NCI-H82 (cell line): ENCODE measurements at places on chromosomes 12 and 14.

DNA sequence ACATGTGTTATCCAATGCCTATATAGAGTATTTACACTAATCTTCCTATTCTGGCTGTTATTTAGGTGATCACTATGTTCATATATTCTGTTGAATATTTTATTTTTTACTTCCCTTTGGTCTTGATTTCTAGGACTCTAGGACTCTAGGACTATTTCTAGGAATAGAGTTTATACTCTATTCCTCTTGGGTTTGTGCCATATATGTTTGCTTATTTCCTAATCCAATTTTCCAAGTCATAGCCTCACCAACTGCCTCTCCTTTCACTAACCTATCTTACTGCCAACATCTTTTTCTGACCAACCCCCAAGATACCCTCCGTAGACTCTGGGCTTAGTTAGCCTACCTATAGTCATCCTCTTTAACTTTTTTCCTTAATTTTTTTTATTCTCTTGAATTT lies 28.5 kb downstream of the ARF6 start:
- peak; percentile 53 for DNase-seq

DNA sequence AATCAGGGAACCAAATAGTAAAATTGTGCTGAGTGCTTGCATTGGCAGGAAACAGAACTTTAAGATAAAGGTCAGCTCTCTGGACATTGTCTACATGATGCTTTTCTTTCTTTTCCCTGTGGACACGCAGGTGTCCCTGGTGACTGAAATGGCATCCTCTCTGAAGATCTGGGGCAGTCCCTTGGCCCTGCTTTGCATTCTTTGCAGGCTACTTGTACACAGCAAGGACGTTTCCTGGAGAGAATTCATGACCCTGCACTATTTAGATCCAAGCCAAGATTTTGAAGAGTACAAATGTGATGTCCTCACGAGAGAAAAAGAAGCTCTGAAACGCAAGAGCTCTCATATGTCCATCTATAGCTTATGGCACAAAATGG lies 11.3 kb upstream of the EDDM3A start:
- no peak for DNase-seq

GRCh38 chr14:69652942-69653684 lies 41.7 kb downstream of the SUSD6 start:
- DNase-seq, result no peak

- DNase-seq, result peak; percentile 62
Measured at GRCh38 chr12:85688837-85689236, 147.4 kb downstream of the RASSF9 start.

- no peak for DNase-seq
Measured at GRCh38 chr14:55240526-55241178, 30.6 kb upstream of the FBXO34 start.

GRCh38 chr14:21917699-21918436 lies 244.2 kb upstream of the OR4E1 start:
- peak; percentile 95 for DNase-seq

- DNase-seq, result no peak
Measured at GRCh38 chr12:120964298-120964697, 14.0 kb upstream of the HNF1A start.

- no peak for DNase-seq
Measured at GRCh38 chr12:88188180-88188579, 46.1 kb downstream of the TMTC3 start.

GRCh38 chr14:32136027-32136825 lies 59.1 kb downstream of the ARHGAP5 start:
- DNase-seq, result no peak

DNA sequence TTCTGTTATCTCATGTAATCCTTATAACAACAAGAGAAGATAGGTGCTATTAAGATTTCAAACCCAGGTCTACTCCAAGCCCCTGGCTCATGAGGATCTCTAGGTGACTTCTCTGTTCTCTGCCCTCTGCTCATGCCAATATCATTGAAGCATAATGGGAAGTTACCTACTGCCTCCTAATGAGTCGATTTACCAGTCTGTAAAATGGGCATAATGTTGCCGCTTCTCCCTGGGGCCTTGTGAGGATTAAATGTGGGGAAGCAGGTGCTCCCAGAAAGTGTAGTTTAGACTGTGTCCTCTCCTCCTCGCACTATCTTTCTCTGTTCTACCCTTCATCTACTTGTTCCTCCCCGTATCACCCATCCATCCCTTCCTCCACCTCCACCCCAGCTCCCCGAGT lies 169.2 kb upstream of the LHX5 start:
- no peak for DNase-seq

DNA sequence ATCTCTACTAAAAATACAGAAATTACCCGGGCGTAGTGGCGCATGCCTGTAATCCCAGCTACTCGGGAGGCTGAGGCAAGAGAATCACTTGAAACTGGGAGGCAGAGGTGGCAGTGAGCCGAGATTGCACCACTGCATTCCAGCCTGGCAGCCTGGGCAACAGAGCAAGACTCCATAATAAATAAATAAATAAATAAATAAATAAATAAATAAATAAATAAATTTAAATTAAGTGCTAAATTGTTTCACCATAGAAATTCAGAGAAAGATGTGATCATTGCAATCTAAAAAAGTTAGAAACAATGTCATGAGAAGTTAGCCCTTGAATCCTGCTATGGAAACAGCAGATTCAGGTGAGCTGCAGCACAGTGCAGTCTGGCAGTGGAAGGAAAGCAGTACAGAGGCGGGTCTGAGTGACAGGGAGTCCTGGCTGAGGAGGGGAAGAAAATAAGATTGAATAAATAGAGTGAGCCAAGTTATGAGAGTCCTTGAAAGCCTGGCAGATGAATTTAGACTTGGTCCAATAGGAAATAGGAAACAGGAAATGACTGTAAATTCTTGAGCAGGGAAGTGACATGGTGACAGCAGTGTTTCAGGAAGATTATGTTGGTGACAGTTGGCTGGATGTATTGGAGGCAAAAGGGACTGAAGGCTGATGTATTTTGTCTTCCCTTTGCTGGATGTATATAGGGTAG lies 241.5 kb downstream of the GXYLT1 start:
- no peak for DNase-seq

DNA sequence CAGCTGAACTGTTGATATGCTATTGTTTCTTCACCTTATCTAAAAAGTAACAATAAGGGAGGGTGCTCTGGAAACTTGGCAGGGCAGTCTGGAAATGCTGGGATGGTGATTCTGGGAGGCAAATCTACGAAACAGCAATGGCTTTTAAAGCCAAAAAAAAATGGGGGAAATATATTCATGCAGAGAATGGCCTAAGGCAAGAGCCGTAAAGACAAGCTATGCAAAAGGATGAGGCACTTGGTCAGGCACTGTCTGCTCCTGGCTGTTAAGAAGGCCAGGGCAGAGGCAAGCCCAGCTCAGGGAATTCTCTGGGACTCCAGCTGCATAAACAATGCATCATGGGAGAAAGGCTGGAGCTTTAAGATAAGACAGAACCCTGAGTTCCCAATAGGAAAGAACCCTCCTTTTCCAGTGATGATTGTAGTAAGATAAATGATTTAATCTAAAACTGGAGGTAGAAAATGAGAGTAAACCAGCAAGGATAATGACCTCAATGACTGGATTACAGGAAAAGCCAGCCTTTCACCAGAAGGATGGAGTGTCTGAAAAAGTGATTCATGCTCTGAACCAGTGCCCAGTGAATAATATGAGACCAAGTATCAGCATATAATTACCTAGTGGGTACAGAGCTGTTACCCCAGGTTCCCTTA lies 46.0 kb downstream of the ITPR2 start:
- peak; percentile 50 for DNase-seq

GRCh38 chr14:96681829-96682228 lies 115.4 kb upstream of the VRK1 start:
- no peak for DNase-seq

- DNase-seq, result no peak
Measured at GRCh38 chr12:119183942-119184695, 5.4 kb downstream of the HSPB8 start.

DNA sequence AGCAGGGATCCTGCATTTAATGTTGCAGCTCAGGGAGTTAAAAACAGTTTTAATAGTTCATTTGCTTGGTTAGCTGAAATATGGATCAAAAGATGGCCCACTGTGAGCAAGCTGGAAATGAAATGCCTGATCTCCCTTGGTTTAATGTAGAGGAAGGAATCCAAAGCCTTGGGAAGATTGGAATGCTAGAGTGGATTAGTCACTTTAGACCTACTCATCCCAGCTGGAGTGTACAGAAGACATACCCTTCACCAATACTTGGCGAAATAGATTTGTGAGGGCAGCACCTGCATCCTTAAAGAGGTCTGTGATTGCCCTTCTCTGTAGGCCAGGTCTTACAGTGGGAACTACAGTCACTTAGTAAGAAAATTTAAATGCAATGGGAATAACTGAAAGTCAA lies 58.0 kb upstream of the KRAS start:
- DNase-seq, result no peak

GRCh38 chr12:77999074-77999715 lies 168.5 kb downstream of the NAV3 start:
- no peak for DNase-seq

DNA sequence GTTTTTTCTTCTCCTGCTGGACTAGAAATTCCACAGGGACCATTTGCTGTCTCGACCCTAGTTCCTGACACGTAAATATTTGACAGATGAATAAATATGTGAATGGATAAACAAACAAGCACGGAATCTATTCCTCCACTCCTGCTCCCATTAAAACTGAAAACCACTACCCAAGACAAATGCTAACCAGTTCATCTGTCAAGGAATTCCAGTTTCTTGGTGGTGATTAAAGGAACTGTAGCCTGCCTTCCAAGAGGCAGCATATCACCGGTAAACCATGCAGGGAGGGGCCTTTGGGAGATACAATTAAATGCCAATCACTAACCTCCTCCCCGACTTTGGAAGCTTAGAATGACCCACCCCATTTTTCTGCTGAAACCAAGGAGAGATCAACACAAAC lies 95.4 kb downstream of the TTC7B start:
- no peak for DNase-seq

DNA sequence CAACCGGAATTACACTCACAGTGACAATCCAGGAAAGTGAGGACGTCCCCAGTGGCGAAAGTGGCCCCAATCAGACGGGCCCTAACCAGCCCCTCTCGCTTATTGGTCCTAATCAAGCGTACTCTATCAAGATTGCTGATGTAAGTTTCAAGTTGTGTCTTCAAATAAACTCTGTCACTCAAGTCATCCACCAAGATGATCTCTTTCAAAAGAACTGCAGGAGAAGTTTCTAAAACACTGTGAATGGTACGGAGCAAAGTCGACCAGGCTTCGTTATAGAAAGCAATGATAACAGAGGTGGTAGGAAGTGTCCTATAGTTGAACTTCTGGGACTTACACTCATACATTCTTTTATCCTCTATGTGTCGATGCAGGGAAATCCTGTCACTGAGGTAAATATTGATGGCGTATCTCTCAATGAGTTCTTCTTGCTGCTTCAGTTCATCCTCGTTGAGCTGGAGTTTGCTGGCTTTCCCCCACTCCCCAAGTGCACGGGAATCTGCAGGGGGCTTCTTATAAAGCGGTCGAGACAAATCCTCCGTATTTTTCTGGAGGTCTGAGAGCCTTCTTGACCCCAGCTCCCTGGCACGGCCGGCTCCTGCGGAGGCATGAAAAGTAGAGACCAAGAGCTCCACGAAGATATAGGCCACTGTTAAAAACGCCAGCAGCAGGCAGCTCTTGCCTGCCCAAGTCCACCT lies 604 bp downstream of the GALNT4 start:
- no peak for DNase-seq

GRCh38 chr14:61256826-61257468 lies 24.2 kb downstream of the TMEM30B start:
- no peak for DNase-seq

DNA sequence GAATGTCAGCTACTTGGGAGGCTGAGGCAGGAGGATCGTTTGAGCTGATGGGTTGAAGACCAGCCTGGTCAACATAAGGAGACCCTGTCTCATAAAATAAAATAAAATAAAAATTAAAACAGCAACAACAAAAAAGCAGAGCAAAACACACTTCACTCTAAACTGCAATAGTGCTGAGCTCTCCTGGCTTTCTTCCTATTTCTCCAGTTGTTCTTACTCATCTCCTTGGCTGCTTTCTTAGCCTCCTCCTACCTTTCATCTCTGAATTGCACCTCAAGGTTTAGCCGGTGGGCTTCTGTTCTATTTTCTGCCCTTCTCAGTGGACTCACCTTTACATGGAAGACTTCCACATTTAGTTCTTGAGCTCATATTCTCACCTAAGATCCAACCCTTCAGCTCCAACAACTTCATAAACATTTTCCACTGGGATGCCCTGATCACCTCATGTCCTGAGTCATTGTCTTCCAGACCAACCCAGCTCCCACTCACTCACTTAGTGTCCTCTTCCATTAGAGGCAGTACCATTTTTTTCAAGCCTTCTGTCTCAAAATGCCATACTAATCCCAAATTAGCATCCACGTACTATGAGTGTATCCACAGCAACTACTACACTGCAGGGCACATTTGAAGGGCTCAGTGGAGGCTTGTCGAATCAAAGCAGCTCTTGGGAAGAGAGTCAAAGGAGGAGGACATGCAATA lies 41.2 kb upstream of the TMED10 start:
- no peak for DNase-seq

GRCh38 chr12:49244176-49244575 lies 20.7 kb upstream of the TUBA1C start:
- DNase-seq, result no peak

- no peak for DNase-seq
Measured at GRCh38 chr12:117384735-117385134, 23.3 kb upstream of the NOS1 start.

GRCh38 chr14:53542732-53543131 lies 389.6 kb upstream of the DDHD1 start:
- DNase-seq, result peak; percentile 39

GRCh38 chr12:1883513-1883912 lies 34.9 kb downstream of the CACNA2D4 start:
- DNase-seq, result no peak

DNA sequence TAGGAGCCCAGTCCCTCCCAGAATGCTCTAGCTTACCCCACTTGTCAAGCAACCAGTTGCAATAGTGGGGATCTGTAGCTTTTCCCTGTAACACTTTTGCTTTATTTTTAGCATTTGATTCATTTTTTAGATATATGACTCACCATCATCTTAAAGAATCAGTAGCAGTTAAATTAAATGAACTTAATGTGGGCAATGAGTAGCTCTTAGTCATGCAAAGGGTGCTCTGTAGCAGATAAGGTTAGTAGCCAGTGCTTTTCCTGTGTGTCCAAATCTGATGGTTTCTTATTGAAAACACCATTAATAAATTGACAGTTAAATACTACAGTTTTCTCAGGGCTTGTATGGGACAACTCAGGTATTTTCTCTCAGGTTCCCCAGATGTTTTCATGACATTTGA lies 311.8 kb downstream of the RERGL start:
- DNase-seq, result no peak

DNA sequence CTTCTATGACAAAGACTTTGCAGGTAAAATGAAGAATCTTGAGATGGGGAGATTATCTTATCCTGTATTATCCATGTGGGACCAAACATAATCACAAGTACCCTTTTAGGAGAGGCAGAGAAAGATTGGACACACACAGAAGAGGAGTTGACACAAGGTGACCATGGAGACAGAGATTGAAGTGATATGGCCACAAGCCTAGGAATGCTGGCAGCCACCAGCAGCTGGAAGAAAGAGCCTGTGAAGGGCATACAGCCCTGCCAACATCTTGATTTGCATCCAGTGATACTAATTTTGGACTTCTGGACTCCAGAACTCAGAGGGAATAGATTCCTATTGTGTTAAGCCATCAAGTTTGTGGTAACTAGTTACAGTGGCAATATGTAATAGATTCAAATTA lies 78.1 kb downstream of the RPS29 start:
- DNase-seq, result no peak
